ENCODE measurements at places on chromosomes 4 and X.

- DNase-seq = no peak
Measured at GRCh38 chr4:77817304-77818072, 1.7 kb downstream of the CNOT6L start.

DNA sequence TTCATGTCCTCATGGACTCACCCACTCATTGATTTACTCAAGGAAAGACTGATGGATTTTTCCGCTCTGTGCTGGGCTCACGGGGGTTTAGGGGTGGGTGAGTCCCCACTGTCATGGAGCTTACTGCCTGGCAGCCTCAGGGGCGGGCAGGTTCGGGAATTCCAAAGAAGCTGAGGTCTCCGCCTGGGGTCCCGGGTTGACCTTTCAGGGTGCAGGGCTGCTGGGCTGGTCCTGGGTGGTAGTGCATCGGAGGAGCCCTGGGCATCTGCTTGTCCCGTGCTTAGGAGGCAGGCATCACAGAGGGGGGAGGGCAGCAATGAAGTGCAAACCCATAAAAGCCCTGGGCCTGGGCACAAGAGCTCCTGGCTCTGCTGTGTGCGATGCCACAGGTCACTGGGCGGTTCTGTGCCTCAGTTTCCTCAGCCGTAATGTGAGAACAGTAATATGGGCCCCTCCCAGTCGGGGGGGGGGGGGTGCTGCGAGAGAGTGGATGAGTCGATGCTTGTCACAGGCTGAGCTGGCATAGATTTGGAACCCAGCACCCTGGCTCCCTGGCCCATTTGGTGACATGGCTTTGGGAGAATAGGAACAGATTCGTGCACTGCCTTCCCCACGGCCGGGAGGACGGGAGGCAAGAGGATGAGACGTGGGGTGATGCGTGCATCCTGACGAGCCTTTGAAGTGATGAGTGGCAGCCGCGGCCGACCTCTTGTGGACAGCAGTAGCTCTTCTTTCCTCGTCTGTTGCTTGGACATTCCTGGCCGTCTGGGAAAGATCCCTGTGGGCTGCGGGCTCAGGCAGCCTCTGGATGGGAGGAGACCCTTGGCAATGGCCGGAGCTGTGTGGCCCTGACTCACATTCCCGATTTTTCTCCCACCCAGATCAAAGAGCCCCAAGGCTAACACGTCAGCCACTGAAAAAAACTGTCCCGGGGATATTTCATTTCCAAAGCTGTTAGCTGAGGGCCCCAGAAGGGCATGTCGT, 42.0 kb downstream of the PSAPL1 start:
- DNase-seq = no peak

- no peak for DNase-seq
Measured at GRCh38 chrX:2917767-2918166, 11.4 kb downstream of the ARSD start.

GRCh38 chrX:56661193-56661592, 67.8 kb upstream of the NBDY start:
- DNase-seq = no peak

DNA sequence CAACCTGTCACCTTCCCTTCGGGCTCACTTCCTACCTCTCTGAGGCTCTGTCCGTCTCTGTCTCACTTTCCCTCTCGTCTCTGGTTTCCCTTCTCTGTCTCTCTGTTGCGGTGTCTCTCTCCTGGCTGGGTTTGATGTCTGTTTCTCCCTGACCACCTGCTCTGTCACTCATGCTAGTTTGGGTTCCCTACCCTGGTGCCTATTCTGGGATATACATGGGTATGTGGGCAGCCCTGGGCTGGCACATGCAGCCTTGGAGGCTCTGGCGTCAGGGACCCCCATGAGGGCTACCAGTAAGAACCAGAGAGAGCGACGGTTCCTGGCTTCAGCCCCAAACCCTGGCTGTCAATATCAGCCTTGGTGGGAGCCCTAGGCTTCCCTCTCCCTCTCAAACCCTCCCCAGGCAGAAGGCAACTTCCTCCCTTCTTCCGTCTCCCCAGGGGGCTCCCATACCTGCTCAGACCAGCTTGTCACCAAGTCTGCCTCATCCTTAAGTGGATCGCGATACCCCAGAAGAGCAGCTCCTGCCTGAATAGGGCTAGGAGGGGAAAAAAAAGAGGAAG, 314 bp downstream of the DNASE1L1 start:
- no peak for DNase-seq

- no peak for DNase-seq
Measured at GRCh38 chr4:188399834-188400233, 260.6 kb downstream of the TRIML1 start.

DNA sequence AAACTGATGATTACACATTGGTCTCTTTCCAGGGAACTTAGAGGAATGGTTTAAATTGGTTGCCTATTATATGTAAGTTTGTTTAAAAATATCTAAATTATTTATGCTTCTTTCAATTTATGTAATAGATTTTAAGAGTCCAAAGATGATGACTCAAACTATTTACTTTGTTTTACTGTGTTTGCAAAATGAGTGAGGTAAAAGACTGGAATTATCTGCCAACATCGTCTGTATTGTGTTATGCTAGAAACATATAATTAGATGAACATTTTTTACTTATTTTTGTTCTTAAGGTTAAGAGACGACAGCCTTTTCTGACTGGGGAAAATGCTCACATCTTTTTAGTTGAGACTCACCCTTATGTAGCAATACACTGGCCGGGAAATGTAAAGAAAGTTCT, 51.1 kb upstream of the SYTL5 start:
- DNase-seq = no peak

DNA sequence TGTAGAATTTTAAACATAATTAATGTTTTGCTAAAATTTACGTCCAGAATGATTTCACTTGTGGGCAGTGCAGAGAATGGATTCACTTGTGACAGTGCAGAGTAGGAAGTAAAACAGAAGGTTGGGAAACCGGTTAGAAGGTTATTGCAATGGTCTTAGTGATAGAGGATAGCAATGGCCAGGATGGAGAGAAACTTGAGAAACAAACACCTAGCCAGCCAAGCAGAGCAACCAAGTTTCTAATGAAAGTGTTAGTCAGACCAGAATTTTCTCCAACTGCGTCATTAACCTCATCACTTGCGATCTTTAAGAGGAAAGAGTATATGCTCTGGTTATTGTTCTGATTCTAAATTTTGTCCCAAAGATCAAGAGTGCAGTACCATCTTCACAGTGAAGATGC, 50.0 kb upstream of the TBC1D9 start:
- DNase-seq = no peak

- DNase-seq = peak; percentile 25
Measured at GRCh38 chrX:140918398-140919038, 83.9 kb upstream of the SPANXB1 start.

DNA sequence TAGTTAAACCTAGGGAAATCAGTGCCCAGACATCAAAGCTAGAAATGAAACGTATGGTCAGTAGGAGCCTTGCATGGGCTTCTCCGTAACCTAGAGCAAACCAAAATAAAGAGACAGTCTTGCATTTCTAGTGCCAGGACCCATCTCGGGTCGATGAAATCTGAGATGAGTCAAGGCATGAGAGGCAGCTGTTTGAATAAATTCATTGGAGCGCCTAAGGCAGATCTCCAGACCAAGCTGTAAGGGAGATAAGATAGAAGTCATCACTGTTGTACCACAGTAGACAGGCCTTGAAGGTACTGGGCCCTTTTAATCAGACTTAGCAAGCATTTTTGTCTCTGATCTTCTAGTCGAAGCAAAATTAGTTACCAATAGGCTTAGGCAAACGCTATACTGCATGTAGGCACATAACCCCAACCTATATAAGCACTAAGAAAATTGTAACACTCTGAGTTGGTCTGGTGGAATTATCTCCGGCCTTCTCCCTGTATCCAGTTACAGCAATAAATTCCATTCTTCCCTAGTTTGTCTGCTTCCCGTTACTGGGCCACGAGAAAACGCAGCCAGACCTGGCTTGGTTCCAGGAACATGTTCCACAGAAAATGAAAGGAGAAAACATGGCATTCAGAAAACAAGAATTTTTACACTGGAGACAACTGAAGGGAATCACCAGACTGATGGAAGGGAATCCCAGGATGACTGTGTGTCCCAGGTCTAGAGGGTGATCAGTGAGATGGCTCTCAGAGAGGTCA, 21.1 kb upstream of the PAPSS1 start:
- no peak for DNase-seq

DNA sequence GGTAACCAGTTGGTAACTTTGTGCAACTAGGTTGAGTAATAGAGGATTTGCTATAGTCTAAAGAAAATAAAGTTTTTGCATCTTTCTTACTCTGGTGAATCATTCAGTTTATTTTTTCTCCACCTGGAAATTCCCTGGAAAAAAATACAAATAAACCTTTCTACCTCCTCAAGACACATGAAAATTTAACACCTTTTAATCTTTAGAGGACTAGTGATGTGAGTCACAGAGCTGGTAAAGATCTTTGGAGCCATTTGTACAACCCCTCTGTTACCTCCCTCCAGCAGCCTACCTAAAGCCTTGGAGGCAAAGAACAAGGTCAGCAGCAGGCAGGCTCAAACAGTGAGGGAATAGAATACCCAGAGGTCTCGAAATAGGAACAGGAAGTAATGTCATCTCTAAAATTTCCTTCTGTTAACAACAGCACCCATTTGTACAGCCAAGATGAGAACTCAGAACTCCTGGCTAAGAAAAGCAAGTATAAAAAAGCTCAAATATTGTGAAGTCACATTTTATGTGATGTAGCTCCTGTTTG, 10.2 kb upstream of the MAOB start:
- DNase-seq = no peak

DNA sequence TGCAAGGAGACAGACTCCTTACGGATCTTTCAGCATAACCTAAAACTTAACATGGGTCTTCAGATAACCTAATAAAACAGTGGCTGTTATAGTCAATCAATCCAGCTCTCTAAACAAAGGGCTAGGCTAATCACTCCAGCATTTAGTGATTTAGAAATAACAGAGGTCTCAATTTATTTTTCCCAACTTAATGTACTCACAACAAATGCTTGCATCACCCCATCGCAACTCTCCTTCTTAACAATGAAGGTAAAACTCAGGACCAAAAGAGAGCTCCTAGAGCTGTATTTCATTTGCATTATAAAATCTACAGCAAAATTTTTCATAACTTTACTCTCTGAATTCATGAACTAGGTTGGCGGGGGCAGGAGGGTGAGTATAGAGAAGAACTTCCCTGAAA, 1.1 kb downstream of the LIN54 start:
- DNase-seq = no peak

Data from activated T-cell treated with anti-CD3 and anti-CD28 coated beads, Interleukin-2, amount 50 U/mL, for 1 hour (primary cell).